ENCODE measurements at places on chromosomes 3 and 15.

DNA sequence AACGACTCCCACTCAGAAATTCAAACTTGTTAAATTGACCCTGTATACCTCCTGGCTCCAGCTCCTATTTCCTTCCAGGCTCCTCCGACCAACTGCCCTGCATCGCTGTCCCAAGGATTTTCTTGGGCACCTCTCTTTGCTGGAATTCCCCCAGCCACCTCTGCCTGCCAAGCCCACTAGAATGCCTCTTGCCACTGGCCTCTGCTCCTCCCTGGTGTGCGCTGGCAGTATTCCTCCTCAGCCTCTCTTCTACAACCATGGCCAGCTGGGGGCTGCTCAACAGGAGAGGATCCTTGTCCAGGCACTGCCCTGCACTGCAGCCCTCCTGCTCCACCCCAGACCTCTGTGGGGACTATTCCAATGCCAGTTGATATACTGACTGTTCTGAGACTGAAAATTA is 7.4 kb downstream of the WNT7A start:
- DNase-seq: no peak

GRCh38 chr15:98503970-98504369 is 144.4 kb upstream of the IGF1R start:
- DNase-seq: no peak

DNA sequence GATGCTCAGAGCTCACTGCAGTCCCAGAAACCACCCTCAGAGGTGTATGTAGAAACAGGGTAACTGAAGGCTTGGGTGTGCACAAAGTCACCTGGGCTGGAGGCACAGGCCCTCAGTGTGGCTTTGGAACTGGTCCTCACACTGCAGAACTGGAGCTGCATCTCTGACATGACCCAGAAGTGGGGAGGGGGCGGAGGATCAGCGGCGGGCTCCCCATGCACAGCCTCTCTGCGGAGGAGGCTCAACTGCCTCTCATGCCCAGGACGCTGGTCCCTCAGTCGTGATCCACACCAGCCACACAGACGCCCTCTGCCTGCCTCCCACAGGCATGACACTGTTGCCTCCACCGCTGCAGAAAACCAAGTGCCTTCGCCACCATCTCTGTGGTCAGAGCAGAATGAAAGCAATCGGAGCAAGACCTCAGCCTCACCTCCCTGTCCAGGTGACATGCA is 73.7 kb downstream of the TM2D3 start:
- DNase-seq: no peak

DNA sequence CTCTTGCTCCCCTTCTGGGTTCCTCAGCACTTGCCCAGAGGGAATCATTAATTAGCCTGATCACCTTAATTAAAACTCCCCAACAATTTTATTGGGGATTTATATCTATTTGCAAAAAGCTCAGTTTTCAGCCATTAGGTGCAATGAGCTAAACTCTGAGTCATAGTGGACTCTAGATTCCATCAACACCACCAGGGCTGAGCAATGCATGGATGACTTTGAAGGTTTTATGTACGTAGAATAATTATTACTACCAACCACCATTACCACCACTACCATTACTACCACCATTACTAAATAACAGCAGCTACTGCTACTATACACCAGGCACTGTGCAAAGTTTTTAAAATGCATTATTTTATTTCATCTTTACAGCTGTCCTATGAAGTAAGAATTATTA is 81.2 kb downstream of the ZNF621 start:
- DNase-seq: no peak

DNA sequence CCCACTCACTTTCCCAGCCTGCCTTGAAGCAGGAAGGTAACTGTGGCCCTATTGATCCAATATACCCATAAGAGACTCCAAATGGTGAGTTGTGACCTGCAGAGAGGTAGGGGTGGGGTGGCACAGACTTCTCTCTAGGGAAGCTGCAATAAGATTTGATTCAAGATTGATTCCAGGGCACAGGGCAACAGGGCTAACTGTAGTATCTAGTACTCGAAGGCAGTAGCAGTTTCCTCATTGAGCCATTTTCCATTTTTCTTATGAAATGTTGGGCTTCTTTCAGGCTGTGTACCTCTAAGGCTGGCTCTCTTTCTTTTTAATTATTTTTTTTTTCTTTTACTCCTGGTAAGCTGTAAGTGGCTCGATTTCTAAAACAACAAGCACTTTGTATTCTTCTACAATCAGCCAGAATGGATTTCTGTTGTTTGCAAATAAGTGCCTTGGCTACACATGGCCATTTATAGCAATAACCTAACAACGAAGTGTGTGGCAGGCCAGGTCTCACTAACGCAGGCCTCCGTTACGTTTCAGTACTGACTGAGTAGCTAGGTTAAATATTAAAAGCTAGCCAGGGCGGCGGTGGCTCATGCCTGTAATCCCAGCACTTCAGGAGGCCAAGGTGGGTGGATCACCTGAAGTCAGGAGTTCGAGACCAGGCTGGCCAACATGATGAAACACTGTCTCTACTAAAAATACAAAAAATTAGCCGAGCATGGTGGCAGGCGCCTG is 19.3 kb downstream of the CCDC12 start:
- no peak for DNase-seq

DNA sequence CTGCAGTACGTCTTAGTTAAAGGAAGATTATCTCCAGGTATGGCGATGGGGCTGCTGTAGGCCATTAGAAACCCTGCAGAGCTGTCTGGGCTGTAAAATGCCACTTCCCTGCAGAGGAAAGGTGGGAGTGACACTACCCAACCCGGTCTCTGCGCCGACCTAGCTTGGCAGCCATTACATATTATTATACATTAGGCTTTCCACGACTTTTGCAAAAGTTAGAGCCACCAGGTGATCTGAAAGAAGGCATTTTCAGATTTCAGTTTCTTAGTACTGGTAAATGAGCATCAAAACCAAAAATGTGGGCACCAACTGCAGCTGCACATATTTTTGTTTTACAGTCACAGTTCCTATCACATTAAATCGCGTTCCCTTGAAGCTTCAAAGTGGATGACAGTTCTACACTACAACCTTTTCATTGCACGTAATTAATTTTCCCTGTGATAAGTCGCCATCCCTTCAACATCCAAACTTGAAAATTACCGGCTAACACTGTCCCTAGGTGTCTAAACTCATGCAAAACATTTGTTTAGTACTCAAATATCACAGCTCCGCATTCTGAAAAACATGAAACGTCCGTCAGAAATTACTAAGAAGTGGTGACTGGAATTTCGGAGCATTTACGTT is 81.4 kb upstream of the CHD2 start:
- no peak for DNase-seq

- DNase-seq: no peak
These were observed 33.2 kb downstream of the SLC25A26 start for GRCh38 chr3:66253790-66254620.

DNA sequence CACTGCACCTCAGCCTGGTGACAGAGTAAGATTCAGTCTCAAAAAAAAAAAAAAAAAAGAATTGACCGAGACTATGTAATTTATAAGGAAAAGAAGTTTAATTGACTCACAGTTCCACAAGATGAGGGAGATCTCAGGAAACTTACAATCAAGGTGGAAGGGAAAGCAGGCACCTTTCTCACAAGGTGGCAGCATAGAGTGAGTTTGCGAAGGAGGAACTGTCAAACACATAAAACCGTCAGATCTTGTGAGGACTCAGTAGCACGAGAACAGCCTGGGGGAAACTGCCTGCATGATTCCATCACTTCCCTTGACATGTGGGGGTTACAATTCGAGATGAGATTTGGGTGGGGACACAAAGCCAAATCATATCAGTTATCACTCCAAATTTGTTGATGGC is 380.9 kb downstream of the EDEM1 start:
- no peak for DNase-seq

- no peak for DNase-seq
These were observed 79.8 kb upstream of the PFN2 start for GRCh38 chr3:150050510-150050909.

- no peak for DNase-seq
These were observed 47.4 kb downstream of the TJP1 start for GRCh38 chr15:29774900-29775299.

DNA sequence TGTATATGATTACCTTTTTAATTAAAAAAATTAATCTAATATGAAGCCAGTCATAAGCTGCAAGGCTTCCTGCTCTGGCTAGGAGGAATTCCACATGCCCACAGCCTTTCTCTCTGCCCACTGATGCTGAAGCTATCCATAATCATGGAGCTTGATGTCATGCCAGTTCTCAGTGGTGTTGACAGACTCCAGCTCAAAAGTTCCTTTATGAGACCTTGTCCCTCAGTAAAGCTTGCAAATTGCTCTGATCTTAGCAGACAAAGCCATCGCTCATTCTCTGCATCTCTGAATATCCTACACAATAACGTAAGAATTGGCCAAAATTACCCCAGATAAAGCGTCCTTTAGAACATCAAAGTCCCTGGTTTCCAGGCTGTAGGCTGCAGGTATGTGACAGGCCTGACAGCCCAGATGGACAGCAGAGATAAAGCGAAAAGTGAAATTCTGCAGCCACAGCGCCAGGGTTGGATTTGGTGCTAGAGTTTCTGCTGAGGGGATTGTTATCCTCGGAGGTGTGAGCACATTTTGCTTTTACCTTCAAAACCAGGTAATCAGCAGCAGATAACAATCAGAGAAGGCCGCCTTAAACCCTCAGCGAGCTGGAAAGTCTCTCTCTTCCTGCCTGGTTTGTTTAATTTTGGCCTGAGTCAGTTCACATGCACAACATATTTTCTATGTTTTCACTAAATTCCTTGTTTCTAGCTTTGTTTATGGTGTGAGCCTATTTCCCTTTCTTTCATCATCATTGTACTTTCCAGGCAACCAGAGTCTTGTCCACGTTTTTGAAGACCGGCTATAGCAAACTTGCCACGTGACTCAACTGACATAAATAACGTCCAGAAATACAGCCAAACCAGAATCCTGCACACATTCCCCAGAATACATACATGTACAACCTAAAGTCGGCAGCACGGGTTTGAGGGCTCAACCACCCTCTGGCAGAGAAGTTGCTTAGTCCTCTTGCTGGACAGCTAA is 36.6 kb upstream of the ALDH1A3 start:
- no peak for DNase-seq

GRCh38 chr3:79383402-79384012 is 384.3 kb downstream of the ROBO1 start:
- no peak for DNase-seq

GRCh38 chr3:127234778-127235177 is 41.8 kb downstream of the PRR23E start:
- DNase-seq: no peak

DNA sequence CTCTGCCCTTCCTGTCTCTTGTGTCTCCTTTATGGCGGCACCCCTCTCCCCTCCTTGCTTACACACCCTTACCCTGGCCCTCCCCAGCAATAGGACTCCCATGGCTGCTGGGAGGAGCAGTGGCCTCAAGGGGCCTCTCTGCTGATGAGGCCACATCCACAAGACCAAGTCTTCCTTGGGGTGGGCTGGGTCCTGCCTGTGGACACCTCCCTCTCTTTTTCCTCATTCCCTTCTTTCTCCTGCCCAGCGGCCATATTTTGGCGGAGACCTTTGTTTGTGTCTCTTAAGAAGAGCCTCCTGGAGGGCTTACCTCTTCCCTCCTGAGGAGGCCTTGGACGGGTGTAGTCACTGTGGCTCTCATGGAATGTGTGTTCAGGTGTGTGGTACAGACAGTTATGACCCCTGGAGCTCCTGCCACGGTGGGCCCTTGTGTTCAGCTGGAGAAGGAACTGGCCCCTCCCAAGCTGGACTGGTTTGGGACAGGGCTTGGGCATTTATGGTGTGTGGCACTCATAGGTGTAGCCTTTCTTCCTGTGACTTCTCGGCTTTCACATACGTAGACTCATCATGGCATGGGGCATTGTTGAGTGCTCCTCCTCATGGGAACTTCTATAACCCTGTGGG is 56.6 kb upstream of the APEH start:
- no peak for DNase-seq

DNA sequence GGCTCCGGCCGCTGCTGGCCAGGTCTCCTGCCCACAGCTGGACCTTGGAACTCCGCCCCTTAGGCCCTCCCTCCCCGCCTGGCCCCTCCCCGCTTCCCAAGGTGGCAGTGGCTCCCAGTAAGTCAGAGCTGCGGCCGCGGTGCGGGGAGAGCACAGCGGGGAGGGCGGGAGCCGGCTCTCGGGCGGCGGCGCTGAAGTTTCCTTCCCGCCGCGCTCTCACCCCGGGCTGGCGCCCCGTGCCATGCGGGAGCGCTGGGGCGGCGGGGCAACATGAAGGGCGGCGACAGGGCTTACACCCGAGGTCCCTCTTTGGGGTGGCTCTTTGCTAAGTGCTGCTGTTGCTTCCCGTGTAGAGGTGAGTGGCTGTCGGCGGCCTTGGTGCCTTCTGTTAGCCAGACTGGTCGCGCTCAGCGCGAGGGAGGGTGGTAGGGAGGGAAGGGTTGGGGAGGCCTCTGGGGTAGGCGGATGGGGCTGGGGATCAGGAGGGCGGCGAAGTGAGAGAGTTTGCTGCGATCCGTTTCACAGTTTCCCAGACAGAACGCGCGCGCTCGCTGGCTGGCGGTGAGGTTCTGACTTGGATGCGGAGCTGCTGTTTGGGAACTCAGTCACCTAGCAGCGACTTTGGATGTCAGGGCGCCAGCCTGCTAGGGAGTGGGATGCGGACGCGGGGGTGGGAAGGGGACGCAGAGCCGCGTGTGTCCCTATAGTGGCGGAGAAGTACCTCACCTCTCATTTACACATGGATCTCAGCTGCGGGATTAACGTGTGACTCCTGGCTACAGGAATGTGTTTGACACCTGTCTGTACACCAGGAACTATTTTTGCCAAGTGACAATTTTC is 145.5 kb upstream of the UMPS start:
- peak; percentile 14 for DNase-seq

- no peak for DNase-seq
These were observed 6.3 kb downstream of the ADGRG7 start for GRCh38 chr3:100615684-100616083.

GRCh38 chr3:68889328-68889727 is 43.0 kb downstream of the TAFA4 start:
- DNase-seq: no peak

GRCh38 chr3:2934541-2934940 is 175.6 kb downstream of the IL5RA start:
- DNase-seq: no peak

DNA sequence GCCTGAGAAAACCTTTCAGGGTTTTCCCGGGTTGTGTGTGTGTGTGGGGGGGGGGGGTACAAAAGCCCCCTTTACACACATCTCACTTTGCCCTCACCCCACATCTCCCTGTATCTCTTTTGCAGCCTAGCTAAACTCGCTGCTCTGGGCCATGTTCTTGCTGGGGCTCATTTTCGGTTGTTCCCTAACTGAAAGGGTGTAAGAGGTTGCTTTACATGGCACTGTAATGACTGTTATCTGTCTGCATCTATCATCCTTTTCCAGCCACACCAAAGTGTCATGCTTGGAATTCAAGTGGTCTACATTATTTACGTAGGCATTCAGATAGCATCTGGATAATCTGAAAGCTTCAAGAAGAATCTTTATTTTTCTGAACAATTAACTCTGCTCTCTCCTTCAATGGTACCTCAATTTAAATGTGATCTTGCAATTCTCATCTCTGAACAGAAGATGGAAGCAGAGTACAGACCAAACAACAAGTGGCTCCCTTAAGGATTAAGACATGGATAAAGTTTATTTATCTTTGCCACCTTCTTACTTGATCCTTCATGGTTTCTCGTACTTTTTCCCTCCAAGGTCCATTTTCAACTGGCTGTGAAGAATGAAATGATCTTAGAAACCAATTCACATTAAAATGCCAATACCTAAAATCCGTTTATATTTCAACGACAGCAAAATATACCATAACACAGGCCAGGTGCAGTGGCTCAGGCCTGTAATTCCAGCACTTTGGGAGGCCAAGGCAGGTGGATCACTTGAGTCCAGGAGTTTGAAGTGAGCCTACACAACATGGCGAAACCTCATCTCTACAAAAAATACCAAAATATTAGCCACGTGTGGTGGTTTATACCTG is 34.9 kb downstream of the DCLK3 start:
- no peak for DNase-seq

Data from activated T-helper 1 cell treated with anti-CD3 and anti-CD28 coated beads, Interleukin-2, amount 50 U/mL, for 16 hours (primary cell).